ENCODE measurements at places on chromosomes 3 and 15.

- no peak for DNase-seq
These were observed 31.6 kb downstream of the ISL2 start for GRCh38 chr15:76368122-76368621.

- DNase-seq, result no peak
These were observed 205.9 kb downstream of the DTWD1 start for GRCh38 chr15:49826640-49827234.

GRCh38 chr3:6282918-6283317 lies 578.0 kb upstream of the GRM7 start:
- no peak for DNase-seq

DNA sequence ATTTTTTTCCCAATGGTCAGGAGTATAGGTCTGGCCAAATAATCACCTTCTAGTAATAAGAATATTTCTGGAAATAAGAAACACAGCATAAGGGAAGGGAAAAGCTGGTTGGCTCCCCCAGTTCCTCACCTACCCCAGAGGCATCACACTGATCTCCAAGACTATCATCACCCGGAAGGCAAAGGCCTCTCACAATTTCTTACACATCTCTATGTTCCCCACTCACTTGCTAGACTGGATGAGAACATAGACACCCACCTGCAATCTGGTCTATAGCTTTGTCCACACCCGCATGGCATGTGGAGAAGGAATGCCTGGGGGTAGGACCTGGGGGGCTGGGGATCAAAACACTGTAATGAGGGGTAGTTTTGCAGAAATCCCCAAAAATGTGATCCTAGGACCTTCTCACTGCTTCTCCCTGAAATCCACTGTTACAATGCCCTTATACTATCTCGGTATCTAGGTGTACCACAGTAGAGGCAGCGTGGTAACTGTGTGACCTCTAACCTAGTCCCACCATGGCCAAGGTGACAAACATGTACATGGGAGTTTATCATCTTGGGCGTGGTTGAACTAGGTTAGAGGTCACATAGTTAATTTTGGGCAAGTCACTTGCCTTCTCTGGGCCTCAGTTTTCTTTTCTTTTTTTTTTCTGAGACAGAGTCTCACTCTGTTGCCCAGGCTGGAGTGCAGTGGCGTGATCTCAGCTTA lies 29.5 kb upstream of the NRROS start:
- DNase-seq, result no peak

GRCh38 chr3:68866157-68866556 lies 66.2 kb downstream of the TAFA4 start:
- DNase-seq, result no peak

GRCh38 chr3:173976281-173976680 lies 578.7 kb downstream of the NLGN1 start:
- DNase-seq, result no peak

DNA sequence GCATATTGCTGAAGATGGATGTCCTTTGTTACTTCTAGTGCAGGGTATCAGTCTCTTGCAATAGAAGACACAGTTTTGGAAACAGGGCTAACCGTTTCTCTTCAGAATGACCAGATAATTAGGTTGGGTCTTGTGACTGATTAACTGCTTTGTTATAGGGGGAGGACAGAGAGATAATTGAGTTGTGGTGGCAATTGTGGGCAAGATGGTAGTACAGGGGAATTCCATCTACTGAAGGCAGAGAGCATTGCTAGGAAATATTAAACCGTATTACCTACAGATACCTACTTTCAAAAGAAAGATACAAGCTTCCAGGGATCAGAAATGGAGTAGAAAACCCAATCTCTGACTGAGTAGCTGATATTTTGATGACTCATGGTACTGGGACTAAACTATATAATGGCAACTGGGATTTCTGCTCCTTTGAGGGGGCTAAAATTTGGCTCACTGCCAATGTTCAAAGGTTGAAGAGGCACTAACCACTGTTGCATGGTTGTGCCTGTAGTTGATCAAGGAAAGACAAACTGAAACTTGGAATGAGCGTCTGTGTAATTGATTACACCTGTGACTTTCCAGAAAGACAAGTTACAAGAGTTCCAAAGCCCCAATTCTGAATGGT lies 4.2 kb downstream of the PRR23B start:
- no peak for DNase-seq

GRCh38 chr3:18061737-18062656 lies 319.6 kb upstream of the TBC1D5 start:
- DNase-seq, result peak; percentile 67

GRCh38 chr3:110521019-110521418 lies 550.6 kb upstream of the NECTIN3 start:
- DNase-seq, result peak; percentile 85

- DNase-seq, result peak; percentile 19
These were observed 92.9 kb upstream of the GK5 start for GRCh38 chr3:142318331-142318730.

DNA sequence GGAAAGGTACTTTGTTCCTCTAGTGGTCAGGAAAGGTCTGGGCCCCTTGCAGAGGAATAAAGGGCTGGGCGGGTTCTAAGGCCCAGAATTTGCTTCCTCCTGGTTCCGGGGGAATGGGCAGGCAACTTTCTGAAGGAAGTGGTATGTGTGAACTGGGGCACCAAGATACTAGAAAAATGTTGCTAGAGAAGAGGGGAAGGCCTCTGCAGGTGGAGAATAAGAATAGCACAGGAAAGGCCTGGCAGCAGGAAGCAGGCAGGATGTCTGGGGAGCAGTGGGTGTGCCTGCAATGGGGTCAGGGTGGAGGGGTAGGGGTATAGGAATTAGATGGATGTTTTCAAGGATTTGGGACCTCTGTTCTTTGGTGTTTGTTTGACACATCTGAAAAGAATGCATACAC lies 2.0 kb downstream of the SLC22A13 start:
- DNase-seq, result no peak

DNA sequence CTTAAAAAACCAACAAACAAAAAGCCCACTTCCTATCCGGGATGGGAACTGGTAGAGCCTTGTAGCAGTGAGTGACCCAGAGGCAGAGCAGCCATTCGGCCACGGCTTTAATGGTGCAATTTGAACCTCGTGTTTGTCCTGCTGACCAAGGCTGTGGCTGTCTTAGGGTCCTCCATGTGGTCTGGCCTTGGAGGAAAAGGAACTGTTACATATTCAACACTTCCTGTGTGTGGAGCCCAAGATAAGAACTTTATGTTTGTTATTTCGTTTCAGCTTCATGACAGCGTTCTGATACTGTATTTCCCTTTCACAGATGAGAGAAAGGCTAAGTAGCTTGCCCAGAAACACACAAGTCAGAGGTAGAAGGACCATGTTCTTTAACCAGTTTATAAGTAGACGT lies 269.8 kb downstream of the SV2B start:
- DNase-seq, result no peak

GRCh38 chr3:55687526-55687925 lies 200.4 kb upstream of the WNT5A start:
- DNase-seq, result no peak

DNA sequence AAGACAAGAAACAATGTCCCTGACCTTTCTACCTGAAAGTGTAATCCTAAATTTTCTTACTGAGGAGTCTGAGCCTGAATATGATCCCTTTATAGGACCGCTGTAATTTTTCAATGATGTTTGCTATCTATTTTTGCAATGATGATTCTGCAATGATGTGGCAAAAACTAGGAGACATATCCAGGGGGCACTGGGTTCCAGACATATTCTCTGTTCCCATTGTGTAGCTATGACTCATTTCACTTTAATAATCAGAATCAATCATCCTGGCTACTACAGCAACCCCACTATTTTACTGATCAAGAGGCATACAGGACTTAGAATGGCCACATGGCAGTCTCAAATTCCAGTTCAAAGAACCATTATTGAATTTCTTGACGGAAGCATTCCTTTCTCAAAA lies 85.9 kb downstream of the AQR start:
- no peak for DNase-seq

DNA sequence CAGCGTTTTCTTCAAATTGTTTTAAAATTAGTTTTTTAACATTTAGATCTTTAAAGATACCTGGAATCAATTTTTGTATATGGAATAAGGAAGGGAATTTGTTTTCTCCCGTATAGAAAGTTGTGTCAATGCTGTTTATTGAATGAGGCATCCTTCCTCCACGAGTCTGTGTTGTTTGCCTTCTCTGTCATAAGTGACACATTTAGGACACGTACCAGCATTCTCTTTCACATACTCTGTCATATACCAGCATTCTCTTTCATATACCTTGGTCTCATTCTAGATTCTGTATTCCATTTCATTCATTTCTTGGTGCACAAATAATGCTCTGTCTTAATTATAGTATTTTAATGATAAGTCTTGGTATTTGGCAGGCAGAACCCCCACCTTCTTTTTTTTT lies 10.3 kb downstream of the ATP11B start:
- DNase-seq, result no peak

- peak; percentile 60 for DNase-seq
These were observed at the start of gene RFTN1 for GRCh38 chr3:16513141-16514020. RFTN1 (minus strand) TSS chr3:16513699; CDS start chr3:16493869, 19,830 bp downstream.

- DNase-seq, result no peak
These were observed 68.5 kb upstream of the GBE1 start for GRCh38 chr3:81829937-81830336.

GRCh38 chr3:70631716-70632307 lies 319.4 kb upstream of the MDFIC2 start:
- no peak for DNase-seq

GRCh38 chr3:20326541-20326940 lies 140.5 kb upstream of the SGO1 start:
- peak; percentile 25 for DNase-seq

- DNase-seq, result no peak
These were observed 2.9 kb downstream of the RAB43 start for GRCh38 chr3:129118745-129119144.

- DNase-seq, result no peak
These were observed 514.9 kb upstream of the DPPA4 start for GRCh38 chr3:109852283-109852682.

DNA sequence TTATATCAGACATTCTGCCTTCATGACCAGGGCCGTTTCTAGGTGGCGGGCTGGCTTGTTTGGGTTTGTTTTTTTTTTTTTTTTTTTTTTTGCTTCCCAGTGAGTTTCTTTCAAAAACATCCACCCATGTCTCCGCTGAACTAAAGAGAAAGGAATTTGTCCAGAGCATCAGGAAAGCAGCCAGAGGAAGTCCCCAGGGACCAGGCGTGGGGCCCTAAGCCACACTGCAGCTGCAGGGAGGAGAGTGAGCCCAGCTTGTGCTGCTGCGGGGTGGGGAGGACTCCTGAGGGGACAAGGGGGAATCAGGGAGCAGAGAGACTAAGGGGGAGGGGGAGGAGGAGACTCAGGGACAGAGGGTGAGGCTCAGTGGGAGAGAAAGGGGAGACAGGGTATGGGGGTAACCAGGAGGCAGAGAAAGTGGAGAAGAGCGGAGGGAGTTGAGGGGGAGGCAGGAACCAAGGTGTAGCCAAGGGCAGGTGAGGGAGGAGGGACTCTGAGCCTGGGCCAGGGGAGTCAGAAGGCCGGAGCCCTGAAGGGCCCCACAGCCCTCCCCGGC lies 49.5 kb downstream of the CYP11A1 start:
- peak; percentile 80 for DNase-seq

- peak; percentile 13 for DNase-seq
These were observed 40.7 kb upstream of the SCN5A start for GRCh38 chr3:38690185-38690584.

GRCh38 chr15:95486224-95486623 lies 844.3 kb upstream of the NR2F2 start:
- no peak for DNase-seq

DNA sequence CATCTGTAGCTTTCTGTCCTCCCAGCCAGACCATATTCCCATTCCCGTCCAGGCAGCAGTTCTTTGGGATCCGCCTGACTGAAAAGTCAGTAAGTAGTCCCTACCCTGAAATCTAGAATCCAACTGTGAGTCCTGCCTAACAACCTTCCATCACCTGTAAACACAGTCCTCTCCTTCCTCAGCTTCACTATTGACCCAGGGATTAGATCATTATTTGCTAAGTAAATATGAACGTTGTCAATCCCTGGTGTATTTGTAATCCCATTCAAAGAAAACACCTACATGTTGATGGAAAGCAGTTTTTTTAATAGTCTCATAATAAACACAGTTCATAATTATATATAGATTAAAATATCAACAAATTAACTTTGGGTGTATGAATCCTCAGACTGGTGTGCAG lies 732 bp downstream of the SAXO2 start:
- no peak for DNase-seq

GRCh38 chr15:42138411-42138810 lies 18.0 kb downstream of the PLA2G4F start:
- no peak for DNase-seq

GRCh38 chr3:119534296-119534695 lies 25.1 kb downstream of the CD80 start:
- no peak for DNase-seq

DNA sequence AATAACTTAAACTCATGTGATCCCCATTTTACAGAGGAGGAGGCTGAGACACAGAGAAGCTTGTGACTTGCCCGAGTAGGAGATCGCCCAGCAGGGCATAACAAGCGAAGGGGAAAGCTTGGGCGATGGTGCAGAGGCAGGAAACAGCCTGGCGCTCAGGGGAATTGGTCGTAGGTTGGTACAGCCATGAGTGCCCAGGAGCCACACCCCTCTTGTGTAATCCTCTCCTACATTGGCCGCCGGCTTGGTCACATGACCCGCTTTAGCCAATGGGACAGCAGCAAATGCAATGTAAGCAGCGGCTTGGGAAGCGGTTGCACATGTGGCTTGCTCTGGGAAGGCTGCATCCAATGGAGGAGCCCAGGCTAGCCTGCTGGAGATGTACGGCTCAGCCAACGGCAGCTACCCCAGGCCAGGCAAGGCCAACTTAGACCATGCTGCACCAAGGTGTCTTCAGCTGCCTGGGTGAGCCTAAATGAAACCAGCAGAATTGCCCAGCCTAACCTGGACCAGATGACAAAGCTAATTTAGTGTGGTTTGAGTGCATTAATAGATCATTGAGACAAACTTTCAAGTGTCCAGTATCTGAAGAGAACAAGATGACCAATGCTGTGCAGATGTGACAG lies 50.3 kb upstream of the SLC6A6 start:
- DNase-seq, result no peak

DNA sequence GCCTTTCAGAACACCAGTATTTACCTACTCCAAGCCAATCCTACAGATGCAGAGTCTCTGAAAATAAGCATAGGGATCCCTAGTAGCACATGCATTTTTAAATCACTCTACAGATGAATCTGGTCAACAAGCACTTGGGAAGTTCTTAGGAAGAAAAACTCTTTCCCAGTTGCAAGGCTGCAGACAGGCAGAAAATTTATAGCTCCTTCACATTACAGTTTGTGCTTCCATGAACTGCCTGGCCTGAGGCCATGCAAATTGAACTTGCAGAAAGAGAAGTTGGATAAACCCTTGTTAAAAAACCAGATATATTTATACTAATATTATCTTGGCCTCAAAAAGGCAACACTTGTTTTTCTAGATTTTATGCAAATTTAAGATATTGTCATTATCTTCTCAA lies 256.9 kb downstream of the EPHA3 start:
- no peak for DNase-seq

GRCh38 chr3:23489300-23490158 lies 286.4 kb downstream of the UBE2E2 start:
- peak; percentile 4 for DNase-seq

GRCh38 chr3:55012091-55012490 lies 84.2 kb upstream of the LRTM1 start:
- DNase-seq, result no peak
